ENCODE measurements at places on chromosomes 16 and 17.

GRCh38 chr16:55487048-55487803 is 8.2 kb downstream of the MMP2 start:
- DNase-seq = no peak

DNA sequence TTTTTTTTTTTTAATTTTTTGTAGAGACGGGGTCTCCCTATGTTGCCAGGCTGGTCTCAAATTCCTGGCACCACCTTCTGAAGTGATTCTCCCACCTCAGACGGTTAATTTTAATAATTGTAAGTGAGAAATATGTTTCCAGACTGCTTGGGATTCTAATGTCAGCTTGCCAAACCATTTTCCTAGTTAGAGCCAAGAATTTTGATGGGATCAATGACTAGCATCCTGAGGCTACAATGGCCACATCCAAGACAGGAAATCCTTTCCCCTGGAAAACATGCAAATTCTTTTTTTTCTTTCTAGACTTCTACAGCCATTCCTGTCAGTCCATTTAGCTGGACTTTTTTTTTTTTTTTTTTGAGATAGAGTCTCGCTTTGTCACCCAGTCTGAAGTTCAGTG is 32.6 kb downstream of the IGF2BP1 start:
- DNase-seq = no peak

DNA sequence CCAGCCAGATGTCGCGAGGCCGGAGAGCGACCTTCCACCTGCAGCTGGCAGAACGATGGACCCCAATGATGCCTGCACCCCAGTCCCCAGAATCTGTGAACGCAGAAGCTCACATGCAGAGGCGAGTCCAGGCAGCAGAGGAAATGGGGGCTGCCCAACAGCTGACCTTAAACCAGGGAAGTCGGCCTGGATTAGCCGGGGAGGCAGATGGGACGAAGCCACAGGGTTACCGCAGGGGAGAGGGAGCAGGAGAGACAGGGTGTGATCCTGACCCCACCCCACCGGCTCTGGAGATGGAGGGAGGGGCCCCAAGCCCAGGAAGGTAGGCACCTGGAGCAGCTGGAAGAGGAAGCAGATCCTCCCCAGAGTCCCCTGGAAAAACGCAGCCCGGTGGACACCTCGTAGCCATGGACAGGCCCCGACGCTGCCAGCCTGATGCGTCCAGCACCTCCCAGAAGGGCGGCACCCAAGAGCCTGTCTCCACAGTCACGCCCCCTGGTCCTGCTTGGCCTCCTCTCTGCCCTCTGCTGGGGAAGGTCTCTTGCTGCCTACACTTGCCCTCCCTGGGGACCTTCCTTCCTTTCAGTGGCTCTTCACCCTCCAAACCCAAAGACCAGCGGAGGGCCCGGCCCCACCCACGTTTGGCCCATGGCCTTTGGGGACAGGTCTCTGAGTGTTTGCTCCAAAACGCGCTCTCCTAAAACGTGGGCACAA is 37.3 kb downstream of the PIEZO1 start:
- no peak for DNase-seq

DNA sequence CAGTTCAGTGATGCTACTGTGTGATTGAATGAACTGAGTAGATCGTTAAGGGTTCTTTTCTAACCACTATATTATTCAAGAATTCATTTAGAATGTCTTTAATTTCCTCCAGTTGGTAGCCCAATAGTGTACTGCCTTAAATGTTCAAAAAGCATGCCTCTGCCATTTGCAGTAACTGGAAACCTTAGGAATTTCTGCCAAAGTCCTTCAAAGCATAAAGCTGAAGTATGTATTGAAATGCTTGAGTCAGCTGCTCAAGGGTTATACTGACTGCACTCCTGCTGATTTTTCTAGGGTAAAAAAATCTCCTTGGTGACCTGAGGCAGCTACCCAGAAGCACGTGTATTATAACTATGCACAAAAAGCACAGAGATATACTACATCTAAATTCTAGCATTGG is 56.5 kb downstream of the SNTB2 start:
- no peak for DNase-seq

DNA sequence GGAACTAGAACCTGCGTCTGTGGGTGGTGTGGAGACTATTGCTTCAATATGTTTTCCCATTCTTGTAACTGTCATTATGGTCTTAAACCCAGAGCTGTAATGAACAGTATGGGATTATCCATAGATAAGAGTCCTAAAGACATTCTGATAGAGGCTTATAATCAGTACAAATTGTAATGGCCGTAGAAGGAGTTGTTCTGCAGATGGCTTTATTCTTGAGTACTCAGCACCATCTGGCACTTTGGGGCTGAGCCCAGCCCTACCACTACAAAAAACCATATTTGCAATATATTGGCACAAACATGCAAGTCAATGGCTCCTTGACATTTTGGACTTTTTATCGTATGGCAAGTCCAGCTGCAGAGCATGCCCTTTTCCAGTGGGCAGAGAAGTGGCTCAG is 150.0 kb downstream of the HS3ST4 start:
- DNase-seq = no peak

DNA sequence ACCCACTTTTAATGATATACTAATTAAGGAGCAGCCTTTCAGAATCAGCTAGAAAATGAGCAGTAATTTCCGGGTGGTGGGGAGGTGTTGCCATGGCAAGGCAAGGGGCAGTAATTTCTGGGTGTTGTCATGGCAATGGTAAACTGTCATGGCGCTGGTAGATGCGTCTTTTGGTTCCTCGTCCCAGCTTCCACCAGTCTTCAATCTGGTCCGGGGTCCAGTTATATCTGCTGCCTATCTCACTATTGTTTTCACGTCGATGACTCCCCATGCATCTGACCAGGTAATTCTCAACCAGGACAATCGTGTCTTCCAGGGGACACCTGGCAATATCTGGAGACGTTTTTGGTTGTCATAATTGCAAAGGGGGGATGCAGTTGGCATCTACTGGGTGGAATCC is 34.9 kb downstream of the TMEM114 start:
- DNase-seq = no peak

GRCh38 chr16:46569231-46569735 is 51.9 kb downstream of the SHCBP1 start:
- DNase-seq = no peak

DNA sequence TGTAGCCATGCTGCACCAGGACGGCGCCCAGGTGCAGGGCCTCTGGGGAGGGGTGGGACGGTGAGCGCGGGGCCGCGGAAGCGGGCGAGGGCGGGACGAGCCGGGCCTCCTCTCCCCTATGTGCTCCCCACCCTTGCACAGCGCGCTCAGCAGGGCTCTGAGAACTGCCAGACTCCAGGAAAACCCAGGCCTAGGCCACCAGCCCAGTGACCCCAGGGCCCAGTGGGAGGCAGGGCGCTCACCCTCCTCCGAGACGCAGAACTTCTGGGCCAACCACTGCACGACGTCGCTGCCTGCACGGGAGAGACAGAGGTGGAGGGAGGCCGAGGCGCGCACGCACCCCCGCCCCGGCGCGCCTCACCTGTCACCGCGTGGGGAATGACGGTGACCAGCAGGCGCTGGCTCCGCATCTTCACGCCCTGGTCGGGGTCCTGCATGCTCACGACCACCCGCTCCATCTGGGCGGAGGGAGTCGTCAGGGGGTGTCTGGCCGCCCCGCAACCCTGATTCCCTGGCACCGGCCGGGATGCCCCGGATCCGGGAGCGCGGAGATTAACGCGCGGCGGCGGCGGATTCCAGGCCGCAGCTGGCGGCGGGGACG is 603 bp downstream of the RGS11 start:
- no peak for DNase-seq

GRCh38 chr16:75351183-75351582 is 82.1 kb downstream of the CFDP1 start:
- DNase-seq = no peak

DNA sequence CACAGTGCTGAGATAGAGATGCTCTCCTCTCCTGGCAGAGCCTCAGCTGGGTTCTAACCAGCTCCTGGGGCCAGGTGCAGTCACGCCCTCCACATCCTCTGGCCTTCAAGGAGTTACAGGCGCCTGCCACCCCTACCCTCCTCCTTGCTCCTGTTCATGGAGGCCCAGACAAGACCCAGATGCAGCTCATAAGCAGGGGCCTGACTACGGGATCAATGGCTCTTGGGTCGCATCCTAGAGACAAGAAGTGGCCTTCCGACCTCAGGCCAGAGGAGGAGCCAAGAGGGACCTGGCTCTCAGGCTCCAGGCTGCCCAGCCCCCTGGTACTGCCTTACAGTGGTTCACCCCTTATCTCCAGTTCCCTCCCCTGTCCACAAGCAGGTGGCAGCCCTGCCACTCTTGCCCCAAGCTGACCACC is 23.0 kb downstream of the ARHGAP27 start:
- DNase-seq = no peak

DNA sequence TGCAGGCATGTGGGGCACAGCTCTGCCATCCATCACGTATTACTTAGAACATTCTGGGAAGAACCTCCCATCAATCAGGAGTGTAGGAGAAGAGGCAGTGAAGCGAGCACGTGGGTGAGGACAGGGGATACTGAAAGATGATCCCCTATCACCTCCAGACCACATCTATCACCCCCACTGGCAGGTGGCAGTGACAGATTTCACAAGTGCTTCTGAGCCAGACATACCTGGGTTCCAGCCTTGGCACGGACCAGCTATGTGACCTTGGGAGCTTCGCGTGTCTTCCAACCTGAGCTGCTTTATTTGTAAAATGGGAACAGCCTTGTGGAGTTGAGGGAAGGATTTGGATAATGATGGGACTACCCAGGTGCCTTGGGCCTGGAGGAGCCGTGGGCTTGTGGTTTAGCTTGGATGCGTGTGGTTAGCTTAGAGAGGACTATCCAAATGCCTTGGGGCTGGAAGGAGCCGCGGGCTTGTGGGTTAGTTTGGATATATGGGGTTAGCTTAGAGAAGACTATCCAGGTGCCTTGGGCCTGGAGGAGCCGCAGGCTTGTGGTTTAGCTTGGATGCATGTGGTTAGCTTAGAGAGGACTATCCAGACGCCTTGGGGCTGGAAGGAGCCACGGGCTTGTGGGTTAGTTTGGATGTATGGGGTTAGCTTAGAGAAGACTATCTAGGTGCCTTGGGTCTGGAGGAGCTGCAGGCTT is 206.4 kb downstream of the ENGASE start:
- DNase-seq = no peak

DNA sequence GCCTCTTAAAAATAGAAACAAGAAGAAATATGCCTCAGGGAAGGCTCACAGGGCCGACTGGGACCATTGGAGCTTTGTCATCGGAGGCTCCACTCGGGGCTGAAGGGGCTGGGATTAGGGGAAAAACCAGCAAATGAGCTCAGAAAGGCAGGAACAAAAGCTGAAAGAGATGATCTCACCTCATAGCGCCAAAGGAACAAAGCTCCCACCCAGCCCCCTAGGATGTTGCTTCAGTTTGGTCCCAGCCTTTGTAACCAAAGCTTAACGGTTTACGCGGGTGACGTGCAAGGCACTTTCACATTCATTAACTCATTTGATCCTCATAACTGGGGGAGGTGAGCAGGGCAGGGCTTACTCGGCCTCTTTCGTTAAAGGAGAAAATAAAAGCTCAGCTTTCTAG is 168.5 kb upstream of the DYNLRB2 start:
- DNase-seq = no peak

DNA sequence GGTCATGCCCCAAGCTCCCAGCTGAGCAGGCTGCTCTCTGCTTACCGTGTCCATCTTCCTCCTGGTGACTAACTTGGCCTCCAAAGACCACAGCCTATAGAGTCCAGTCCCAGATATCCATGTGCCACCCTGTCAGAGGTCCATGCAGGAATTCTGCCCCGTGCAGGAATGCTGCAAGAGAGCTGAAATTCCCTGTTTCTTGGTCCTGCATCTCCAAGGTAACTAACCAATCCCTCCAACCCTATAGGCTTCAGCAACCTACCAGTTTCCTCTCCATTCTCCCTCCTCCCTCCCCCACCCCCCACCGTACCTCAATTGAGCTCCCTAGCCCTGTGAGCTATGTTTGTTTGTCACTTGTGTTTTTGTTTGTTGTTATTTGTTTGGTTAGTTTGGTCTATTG is 9.6 kb upstream of the MKS1 start:
- DNase-seq = no peak

Data from NCI-H748 treated with DMSO at 0.1 percent for 48 hours (cell line).